ENCODE measurements at places on chromosomes 6 and 20. TPM values are rescaled to one million over a fixed set of nuclear protein-coding genes. Genes with fewer than 3 reads are reported as not detected.

Gene PPIL6
- 3.3 TPM for total RNA-seq

Gene ARFGEF3
- 0.30 TPM for total RNA-seq

Gene DDX43
- total RNA-seq: not detected

Gene PDSS2
- total RNA-seq: 14.9 TPM

Gene CCN6
- not detected for total RNA-seq

Gene SLC17A3
- total RNA-seq: not detected

Gene RBPJL
- total RNA-seq: not detected

Gene MUC22
- not detected for total RNA-seq

Gene TPBG
- 21.4 TPM for total RNA-seq

Gene ZNF165
- total RNA-seq: 0.91 TPM
